Omental fat pad (tissue), 4 donors: ENCODE measurements at places on chromosomes 1 and 21.

DNA sequence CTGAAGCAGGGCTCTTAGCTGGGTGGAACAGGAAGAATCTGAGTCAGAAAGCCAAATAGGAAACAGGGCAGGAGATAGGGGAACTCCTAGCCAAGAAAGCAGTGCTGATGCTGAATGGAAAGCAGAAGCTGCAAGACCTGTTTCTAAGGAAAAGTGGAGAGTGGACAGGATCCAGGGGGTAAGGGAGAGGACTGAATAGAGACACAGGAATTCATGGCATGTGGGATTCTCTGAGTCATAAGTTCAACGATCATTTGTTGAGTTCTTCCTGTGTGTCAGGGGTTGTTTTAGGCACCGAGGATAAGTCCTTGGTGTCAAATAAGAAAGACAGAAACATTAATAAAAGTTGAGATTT, 153.8 kb upstream of the FGGY start:
- DNase-seq = no peak

DNA sequence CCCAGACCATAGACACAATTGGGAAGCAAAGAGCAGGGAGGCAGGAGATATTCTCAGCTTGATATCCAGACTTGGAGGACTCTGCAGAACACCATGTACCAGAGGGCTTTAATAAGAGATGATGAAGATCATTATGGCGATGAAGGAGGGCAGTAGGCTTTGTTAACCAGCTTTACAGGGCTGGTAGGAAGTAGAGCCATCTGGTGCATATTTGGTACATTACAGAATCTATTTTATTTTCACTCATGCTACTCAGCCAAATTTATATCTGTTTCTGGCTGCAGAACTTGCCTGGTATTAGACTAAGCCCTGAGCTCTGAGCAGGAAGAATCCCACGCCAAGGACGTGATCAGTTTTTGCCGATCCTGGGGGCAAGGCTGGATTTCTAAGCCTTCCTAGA, 61.8 kb upstream of the SYT6 start:
- DNase-seq = no peak

- DNase-seq = peak; percentile 28
Measured at GRCh38 chr1:48610628-48611542, 138.9 kb upstream of the SPATA6 start.

DNA sequence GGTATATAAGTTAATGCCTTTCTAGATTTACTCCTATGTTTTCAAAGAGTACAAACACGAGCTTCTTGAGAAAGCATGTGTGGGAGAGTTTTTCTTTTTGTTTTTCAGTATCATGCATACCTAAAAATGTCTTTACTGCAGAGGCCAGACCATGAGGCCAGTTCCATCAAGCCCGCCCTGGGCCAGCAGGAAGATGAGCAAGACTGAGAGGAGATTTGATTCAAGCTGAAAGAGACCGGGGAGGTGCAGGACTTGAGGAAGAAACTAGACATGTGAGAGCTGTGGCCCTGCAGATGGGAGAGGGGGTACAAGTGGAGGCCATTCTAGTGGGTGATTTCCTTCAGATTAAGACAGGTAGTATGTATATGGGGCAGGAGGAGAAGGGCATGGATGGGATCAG, 33.4 kb upstream of the NTPCR start:
- no peak for DNase-seq

GRCh38 chr1:231694075-231694431, 67.5 kb downstream of the DISC1 start:
- no peak for DNase-seq

DNA sequence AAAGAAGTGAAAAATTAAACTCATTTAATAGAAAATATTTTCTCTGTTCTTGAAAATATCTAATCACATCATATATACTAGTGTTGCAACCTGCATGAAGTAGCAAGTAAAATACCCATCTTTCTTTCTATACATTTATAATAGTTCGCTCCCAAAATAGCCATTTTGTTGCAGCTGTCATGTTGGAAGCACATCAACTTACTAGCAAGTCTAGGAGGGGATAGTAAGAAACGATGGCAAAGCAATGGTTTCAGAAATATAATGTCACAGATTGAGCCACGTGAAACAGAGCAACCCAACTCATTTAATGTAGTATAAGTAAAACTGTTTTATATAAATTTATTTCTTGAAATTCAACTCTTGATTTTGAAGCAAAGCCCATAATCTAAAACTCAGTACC, 521.8 kb downstream of the LRRIQ3 start:
- no peak for DNase-seq

DNA sequence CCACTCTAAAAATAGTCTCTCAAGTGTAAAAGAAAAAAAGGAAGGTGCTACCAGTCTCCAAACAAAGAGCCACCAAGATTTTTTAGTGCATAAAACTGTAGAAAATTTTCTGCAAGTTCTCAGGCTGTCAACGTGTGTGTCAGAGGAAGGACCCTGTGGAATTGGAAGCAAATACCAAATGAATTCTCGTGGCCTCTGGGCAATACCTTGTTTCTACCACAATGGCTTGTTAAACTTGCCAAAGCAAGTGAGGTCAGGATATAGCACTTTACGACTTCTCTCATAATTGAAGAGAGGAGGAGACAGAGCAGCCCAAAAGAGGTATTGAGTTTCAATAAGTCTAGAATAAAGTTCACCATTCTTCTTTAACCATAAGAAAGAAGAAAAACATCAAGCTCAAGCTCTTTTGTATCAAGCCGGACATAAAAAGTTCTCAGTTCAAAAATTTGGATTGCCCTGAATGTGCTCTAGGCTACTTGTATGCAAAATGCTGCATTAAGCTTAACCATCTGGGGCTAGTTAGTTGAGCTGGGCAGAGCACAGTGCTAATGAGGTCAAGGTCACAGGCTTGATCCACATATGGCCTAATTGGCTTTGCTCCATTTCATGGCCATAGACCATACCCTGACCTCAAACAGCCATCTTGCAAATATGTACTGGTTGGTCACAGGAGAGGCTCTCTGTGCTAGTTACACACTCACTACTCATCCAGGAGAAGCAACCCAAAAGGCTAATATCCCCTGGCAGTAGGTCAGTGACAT, 60.5 kb downstream of the TBX15 start:
- no peak for DNase-seq

- DNase-seq = no peak
Measured at GRCh38 chr1:183723571-183723970, 70.5 kb upstream of the APOBEC4 start.

DNA sequence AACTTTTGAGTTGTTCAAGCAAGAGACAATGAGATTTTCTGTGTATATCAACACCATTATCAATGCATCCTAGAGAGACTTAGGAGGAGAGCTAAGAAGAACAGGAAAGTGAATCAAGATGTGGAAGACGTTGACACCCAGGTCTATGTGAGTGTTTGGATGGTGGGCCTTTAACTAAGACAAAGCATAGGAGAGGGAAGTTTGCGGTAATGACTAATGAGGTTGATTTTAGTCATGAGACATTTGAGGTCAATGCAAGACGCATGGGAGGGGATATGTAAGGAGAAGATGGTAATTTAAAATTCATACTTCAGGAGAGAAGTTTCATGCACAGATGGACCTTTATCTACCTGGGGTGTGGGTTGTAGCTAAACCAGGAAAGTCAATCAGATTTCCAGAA, 269.6 kb downstream of the VAV3 start:
- no peak for DNase-seq

DNA sequence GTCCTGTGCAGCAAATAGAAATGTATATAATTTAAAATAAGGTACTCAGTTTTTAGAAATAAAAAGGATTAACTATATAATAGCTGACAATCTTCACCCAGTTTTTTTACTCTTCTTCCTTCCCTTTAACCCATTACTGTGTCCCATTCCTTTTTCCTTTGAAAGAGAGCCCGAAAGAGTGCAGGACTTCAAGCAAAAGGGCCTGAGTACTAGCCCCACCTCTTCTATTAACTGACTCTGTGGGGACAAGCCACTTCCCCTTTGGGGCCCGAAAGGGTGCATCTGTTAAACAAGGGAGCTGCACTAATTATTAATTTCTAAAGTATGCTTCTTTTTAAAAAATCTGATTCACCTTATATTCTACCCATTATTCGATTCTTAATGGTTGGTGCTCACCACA, 3.3 kb downstream of the USP24 start:
- no peak for DNase-seq

GRCh38 chr1:26961826-26962225, 1.6 kb upstream of the KDF1 start:
- no peak for DNase-seq

DNA sequence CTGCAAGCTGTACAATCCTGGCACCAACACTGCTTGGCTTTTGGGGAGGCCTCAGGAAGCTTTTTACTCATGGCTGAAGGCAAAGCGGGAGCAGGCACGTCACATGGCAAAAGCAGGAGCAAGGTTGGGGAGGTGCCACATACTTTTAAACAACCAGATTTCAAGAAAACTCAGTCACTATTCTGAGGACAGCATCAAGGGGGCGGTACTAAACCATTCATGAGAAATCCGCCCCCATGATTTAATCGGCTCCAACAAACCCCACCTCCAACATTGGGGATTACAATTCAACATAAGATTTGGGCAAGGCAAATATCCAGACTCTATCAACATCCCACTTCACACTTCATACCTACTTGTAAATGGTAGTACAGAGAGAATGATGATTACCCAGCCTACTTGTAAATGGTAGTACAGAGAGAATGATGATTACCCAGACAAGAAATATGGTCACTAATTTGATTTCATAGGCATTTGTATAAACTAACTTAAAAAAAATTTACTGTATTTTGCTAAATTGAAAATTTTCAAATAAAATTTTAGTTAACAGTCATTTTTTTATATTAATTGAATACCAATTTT, 24.9 kb downstream of the ATP5PF start:
- DNase-seq = no peak

DNA sequence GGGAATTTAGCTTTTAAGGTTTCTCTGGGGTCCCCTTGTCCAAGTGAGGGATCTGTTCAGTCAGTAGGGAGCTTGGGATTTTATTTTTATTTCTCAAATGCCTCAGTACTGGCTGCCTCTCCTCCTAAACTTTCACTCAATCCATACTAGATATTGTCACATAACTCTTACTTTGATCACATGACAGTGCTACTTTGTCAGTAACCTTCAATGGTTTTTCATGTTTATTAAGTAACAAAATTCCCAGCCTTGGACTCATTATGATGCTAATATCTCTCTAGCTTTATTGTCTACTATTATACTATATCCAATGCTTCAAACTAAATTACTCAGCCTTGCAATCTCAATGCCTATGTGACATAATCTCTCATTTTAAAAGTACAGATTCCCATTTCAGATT, 97.7 kb downstream of the ATP1B1 start:
- no peak for DNase-seq

DNA sequence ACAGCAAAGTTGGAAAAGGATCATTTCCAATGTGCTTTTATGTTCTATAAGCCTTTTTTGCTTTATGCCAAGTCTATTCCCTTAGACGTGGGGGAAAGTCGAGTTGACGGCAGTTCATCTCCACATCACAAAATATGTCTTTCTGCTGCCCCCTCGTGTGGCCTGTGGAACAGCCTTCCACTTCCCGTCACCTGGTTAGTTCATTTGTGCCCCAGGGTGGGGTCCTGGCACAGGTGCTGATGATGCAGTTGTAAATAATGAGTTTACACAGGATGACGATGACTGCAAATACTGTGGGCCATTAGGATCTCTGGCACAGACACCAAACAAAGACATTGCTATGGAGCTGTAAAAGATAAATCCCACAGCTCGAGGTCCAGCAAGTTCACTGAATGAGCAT, 10.0 kb upstream of the OTUD3 start:
- no peak for DNase-seq

DNA sequence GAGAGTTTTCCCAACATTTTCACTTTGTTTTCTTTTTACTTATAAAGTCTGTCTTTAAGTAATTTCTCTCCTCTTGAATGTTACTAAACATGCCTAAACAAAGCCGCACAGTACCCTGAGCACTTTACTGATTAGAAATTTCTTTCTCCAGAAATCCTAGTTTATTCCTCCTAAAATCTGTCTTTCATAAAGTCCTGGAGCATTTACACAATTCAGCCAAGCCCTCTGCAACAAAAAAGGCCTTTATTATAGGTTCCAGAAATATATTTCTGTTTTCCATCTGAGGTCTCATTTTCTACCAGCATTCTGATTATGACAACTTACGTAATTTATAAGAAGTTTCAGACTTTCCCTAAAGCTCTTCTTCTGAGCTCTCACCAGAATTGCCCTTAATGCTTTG, 549.5 kb upstream of the OLFM3 start:
- DNase-seq = no peak

DNA sequence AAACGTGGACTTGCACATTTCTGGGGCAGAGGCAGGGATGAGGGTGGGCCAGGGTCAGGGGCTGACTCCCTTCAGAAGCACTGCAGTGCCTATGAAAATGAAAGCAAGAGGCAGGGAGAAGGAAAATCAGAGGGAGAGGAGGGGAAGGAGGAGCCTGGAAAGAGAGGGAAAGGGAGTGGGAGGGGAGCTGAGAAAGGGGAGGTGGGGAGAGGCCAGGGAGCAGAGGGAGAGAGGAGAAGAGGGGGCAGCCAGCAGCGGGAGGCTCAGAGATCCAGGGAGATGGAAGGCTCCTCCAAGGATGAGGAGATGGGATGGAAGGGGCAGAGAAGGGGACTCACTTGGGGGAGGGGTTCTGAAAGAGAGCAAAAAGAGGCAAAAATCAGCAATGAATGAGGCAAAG, 96.3 kb upstream of the KLHDC7A start:
- no peak for DNase-seq

DNA sequence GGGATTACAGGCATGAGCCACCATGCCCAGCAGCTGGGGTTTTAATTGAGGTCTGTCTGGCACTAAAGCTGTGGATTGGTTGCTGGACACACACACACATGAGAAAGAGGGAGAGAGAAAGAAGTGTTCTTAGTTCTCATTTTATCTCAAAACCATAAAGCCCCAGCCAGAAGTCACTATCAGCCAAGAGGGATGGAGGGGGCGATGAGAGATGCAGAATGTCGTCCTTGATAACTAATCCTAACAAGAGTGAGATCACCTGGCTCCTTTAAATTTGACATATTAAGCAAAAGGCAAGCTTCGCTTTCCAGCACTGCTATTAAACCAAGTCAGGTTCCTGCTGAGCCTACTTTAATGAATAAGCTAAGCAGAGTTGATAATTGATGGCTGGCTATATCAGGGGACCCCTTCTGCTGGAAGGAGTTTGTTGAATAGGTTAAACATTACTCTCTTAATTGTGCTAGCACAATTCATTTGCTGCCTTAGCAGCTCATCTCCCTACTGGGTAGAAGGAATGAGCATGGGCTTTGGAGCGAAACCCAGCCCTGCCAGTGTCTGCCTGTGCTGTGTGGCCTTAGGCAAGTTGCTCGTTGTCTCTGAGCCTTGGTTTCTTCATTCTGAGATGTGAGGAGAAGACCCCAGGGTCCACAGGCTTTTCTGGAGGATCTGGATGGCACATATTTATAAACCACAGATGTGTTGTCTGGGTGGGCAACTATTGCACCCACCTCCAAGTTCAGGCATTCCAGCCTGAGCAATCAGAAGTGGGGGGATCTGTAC, 50.8 kb downstream of the ALPL start:
- no peak for DNase-seq

DNA sequence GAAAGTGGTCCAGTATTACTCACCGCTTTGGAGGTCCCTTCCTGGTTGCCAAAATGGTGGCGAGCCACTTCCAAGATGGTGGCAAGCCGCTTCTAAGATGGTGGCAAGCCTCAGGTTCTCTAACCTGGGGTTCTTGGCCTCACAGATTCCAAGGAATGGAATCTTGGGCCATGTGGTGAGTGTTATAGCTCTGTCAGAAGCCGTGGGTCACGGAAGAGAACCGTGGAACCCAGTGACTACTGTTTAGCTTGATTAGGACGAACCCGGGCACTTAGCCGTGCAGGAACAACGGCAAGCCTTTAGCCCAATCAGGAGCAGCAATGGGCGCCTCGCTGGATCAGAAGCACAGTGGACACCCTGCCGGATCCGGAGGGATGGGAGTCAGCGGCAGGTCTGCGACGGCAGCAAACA, 356.2 kb upstream of the TMPRSS15 start:
- DNase-seq = no peak
